ENCODE measurements at places on chromosomes 5 and 9.

DNA sequence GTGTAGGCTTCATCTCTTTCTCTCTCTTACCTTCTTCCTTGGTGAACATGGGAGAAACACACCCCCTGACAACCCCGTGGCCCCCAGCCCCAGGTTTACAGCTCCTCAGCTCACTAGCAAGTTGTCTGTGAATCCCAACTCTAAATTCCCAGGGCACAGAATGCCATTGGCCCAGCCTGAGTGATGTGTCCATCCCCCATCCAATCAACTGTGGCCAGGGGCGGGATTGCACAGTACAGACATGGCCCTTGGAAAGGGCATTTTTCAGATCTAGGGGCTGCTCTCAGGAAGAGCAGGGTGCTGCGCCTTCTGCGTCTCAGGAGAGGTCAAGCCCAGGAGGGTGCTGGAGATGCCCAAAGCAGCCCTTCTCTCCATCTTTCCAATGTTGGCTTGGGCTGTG, 48.2 kb upstream of the ASS1 start:
- no peak for DNase-seq

GRCh38 chr5:307306-307705, 14.2 kb upstream of the AHRR start:
- no peak for DNase-seq

DNA sequence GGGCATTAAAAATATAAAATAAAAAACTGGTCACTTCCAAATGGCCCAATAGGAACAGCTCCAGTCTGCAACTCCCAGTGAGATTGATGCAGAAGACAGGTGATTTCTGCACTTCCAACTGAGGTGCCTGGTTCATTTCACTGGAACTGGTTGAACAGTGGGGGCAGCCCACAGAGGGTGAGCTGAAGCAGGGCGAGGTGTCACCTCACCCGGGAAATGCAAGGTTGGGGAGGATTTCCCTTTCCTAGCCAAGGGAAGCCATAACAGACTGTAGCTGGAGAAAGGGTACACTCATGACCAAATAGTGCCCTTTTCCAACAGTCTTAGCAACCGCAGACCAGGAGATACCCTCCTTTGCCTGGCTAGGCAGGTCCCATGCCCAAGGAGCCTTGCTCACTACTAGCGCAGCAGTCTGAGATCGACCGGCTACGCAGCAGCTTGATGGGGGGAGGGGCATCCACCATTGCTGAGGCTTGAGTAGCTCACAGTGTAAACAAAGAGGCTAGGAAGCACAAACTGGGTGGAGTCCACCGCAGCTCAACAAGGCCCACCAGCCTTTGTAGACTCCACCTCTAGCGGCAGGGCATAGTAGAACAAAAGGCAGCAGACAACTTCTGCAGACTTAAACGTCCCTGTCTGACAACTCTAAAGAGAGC, 12.7 kb downstream of the RLN1 start:
- DNase-seq = peak; percentile 12

GRCh38 chr9:89690334-89690912, 85.6 kb downstream of the GADD45G start:
- DNase-seq = no peak

GRCh38 chr9:38134611-38135237, 65.7 kb upstream of the SHB start:
- DNase-seq = no peak

- DNase-seq = no peak
Measured at GRCh38 chr5:74396913-74397622, 243.5 kb downstream of the ENC1 start.

DNA sequence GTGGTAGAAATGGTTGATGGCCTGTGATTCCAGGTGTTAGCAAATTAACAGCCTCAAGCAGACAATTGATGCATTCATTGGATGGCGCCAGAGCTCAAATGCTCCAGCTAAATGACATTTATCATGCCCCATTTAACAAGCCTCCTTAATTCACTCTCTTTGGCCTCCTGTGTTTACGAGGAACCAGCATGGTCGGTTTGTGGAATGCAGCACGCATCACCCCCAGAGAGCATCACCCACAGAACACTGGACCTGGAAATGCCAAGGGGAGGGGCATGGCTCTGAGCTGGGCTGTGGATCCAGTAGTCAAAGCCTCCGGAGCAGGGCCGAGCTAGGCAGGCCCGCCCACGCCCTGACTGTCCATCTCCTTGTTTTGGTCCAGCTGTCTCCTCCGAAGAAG, 434.0 kb downstream of the GADD45G start:
- DNase-seq = no peak

- DNase-seq = no peak
Measured at GRCh38 chr5:129118405-129118804, 23.9 kb downstream of the ISOC1 start.

DNA sequence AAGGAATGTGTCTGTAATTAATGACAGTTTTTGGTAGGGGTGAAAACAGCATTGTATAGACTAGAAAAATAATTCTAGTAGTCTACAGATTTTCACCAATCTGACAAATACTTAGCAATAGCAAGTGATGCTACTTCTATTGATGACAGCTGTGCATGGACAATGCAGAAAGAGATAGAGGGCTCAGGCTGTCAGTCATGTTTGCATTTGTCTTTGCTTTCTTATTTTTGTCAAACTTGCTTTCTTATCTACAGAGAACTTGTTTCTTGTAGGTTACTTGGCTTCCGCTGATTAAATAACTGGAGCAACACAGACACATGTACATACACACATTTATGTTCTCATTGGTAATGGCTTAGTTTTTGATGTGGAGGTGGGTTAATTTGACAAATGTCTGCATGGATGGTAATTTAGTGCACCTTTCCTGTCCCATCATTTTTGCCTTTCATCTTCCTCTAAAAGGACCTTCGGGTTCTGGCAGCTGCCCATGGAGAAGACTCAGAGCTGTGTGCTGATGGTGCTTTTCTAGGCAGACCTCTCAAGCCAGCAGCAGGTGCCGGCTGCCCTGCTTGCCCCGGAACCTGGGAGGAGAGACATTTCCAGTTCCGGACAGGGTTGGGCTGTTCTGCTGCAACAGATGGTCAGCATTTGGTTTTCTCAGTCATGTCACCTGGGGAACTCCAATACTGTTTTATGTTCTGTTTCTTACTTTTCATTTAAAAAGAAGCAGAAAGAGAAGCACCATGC, 28.8 kb downstream of the CAMK4 start:
- DNase-seq = no peak

DNA sequence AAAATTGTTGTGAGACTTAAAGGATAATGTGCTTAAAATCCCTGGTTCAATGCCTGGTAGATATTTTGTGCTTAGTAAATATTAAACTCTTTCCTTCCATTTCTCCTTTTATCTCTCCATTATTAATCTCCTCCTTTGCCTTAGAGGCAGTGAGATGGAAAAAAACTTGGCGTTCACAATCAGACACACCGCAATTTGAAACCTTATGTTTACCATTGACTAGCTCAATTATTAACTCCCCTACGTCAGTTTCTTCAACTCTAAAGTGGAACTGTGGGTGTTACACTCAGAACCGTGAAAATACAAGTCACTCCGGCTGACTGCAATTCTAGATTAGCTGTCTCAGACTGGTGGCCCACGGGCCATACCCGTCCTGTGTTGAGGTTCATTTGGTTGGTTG, 327.2 kb downstream of the DEPDC1B start:
- no peak for DNase-seq

- DNase-seq = no peak
Measured at GRCh38 chr9:129289883-129290282, 111.8 kb upstream of the IER5L start.

DNA sequence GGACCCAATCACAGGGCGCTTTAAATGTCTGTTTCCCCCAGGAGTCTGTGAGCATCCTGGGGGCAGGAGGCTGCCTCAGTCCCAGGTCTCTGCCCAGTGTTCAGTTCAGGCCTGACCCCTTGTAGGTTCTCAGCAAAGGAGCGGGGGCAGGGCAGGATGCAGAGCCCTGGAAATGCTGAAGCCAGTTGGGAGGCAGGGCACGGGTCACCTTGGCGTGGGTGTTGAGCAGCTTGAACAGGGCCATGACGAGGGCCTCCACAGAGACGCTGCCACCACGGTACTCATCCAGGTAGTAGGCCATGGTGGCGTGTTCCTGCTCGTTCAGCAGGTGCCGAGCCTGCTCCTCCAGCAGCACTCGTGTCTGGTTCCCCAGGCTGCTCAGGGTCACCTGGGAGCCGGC, 36.3 kb upstream of the AKNA start:
- DNase-seq = no peak
